Colonic mucosa (tissue), 4 donors: ENCODE measurements at places on chromosomes 6 and 20.

DNA sequence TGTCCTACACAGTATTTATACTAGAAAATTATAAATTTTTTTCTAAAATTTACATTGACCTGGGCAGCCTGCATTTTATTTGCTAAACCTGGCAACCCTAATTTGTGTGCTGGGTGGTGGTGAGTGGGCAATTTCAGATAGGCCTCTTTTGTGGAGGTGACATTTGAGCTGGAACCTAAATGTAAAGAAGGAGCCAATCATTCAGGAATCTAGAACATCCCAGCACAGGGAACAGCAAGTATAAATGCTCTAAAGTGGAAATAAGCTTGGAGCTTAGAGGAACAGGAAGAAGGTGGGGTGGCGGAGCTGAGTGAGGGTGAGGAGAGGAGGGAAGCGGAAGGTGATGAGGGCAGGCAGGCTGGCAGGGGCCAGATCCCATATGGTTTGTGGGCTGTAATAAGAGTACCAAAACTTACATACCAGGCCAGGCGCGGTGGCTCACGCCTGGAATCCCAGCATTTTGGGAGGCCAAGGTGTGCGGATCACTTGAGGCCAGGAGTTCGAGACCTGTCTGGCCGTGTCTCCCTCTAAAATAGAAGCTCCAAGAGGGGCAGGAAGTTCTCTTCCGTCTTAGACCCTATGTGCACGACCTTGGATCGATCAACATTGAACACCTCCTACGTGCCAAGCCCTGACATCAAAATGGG lies 549 bp upstream of the CSE1L start:
- DNase-seq = peak; percentile 36

DNA sequence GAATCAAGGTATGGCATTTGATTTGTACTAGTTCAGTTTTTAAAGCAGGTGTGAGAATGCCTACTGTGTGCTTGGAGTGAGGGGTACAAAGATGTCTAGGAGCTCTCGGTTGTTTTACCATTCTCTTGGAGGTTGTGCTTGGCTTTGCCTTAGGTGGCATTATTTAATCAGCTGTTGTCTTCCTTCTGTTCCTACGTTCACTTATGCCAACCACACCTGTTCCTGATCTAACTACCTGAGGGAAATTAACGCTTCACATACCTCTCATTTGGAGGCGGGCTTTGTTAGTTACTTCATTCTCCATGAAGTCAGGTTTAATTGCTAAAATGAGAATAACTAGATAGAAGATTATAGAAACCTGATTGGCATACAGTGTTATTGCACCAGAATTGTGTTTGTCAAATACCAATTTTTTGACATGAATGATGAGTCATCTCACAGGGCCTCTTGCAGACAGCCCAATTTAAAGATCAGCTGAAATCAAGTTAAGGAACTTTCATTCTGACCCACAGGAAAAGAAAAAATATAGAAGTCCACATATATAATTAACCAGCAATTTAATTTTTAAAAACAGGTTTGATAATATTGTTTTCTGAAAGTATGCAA lies 24.8 kb upstream of the PBOV1 start:
- no peak for DNase-seq

- peak; percentile 32 for DNase-seq
Observed at GRCh38 chr6:107491138-107491609, 1.3 kb downstream of the SOBP start.

GRCh38 chr6:44077214-44077946 lies 49.9 kb downstream of the MRPL14 start:
- no peak for DNase-seq

DNA sequence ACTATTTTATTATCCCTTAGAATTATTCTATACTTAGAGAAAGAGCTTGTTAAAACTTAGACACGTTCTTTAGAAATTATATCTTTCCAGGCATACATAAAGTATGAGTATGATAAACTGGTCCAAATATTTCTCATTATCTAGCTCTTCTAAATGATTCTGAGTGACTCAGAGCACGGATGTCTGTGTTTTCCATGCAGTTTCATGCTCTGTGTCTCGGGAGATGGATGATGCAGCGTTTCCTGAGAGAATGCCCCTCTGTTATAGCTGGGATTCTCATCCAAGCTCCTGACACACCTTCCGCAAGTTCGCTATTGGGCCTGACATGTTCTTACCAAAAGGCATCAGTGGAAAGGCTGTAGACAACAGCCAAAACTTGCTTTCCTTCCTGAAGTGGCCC lies 19.3 kb downstream of the SIRT5 start:
- no peak for DNase-seq

GRCh38 chr6:154689493-154690255 lies 43.5 kb upstream of the SCAF8 start:
- DNase-seq = no peak

DNA sequence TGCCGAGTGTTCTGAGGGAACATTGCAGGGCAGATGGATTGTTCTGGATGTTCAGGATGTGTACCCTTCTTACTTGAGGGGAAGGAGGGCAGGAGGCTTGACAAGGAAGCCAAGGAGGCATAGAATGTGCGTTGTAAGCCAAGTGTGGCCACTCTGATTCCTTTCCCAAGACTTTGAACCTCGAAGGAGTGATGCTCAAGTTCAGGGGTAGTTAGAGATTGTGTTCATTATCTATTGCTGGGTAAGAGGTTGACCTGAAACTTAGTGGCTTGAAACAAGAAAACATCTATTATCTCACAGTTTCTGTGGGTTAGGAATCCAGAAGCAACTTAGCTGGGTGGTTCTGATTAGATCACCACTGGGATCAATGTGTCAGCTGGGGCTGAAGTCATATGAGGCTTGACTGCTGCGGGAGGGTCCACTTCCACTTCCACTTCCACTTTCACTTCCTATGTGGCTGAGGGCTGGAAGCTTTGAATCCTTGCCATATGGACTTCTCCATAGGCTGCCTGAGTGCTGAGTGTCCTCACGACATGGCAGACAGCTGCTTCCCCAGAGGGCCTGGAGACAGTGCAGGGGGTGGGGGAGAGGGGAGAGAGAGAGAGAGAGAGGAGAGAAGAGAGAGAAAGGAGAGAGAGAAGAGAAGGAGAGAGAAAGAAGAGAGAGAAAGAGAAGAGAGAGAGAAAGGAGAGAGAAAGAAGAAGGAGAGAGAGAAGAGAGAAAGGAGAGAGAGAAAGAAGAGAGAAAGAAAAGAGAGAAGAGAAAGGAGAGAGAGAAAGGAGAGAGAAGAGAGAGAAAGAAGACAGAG lies 6.9 kb upstream of the CD40 start:
- DNase-seq = peak; percentile 24

DNA sequence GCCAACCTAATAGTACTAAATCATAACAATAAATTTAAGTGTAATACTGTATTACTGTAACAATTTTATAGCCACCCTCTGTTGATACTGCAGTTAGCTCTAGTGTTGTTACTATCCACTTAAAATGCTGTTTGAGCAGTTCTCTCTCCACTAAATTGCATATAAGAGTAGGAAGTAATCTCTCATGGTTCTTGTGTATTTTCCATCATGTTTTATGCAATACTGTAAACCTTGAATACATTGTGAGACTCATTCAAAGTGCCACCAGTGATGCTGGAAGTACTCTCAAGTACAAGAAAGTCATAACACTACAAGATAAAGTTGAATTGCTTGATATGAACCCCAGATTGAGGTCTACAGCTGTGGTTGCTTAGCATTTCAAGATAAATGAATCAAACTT lies 65.5 kb downstream of the WASF1 start:
- DNase-seq = no peak

DNA sequence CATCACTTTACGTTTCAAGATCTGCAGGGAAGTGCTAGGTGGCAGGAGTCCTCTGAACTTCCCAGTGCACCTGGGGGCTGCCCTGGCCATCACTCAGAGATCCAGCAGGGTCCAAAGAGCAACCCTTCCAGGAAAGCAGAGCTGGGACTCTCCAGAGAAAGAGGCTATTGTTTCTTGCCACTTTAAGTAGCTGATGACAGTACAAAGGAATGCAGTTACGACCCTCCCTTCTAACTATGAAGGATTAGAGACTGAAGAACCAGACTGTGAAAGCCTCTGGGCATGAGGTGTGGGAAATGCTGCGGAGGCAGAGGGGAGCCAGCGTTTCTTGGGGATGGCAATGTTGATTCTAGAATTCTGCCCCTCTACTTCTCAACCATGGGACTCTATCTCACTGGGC lies 189.1 kb upstream of the SUPT3H start:
- no peak for DNase-seq

- DNase-seq = peak; percentile 67
Observed at GRCh38 chr20:53157443-53158408, 185.6 kb downstream of the TSHZ2 start.

DNA sequence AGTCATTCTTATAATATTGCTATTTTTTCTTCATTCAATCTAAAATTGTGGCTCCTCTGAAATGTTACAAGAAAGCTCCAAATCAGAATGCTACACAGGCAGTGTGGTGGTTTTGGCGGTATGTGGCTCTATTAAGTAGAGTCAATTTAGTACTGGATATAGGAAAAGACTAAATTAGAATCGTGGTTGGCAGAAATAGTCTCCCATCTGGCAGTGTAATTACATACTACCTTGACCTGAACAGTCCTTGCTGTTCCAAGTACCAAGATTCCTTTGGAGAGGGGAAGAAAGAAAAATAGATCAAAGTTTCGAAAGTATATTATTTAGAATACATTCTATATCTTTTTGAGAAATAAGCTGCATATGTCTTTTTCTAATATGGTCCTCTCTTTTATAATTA lies 78.2 kb downstream of the C6orf118 start:
- DNase-seq = no peak

GRCh38 chr6:86856937-86857563 lies 80.3 kb upstream of the HTR1E start:
- DNase-seq = peak; percentile 30

DNA sequence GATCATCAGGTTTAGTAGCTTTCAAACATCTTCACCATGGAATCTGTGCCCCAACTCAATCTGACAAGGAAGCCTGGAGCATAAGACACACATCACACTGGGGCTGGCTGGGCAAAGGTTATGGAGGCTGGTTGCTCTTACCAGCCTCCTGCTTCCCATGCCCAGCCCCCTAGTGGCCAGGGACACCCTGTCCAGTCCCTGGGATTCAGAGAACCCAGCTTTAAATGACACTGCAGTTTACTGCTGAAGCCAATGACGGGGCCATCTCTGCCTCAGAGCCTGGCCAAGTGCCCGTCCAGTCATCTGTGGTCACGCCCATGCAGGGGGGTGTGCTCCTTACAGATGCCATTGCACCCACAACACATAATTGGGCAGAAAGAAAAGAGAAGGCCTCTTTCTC lies 272.9 kb downstream of the SMOC2 start:
- DNase-seq = peak; percentile 71

GRCh38 chr6:4970739-4971395 lies 33.0 kb downstream of the RPP40 start:
- no peak for DNase-seq

DNA sequence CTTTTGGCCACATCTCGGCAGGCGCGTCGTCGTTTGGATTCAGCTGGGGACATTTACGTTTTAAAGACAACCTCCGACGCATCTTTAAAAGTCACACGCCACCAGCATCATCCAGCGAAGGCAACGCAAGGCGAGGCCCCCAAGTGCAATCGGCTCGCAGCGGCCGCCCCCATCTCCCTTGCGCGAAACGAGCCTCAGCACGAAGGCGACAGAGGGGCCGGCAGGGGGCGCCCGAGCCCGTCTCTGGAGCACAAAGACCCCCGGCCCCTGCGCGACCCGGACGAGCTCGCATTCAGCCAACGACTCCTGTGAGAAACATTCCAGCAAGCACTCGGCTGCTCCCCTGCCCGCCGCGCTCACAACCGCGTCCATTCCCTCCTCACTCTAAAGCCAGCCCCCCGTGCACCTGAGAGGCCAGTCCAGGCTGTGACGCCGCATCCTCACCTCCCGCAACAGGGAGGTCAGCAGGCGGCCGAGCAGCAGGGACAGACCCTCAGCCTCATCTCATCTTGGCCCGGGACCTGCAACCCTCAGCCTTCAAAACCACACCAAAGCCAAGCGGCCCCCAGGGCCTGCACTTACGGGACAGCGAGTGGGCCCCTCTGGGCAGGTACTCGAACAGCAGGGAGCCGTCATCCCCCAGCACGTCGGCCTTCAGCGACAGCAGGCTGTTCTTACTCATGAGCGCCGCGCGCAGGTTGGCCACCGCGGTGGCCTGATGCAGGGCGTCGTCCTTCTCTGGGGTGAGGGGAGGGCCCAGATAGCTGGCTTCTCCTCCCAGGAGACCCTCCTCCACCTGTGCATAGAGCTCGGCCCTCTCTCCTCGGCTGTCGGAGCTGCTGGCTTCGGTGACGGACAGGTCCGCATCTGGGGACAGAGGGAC lies 35.8 kb downstream of the SLC2A4RG start:
- no peak for DNase-seq

DNA sequence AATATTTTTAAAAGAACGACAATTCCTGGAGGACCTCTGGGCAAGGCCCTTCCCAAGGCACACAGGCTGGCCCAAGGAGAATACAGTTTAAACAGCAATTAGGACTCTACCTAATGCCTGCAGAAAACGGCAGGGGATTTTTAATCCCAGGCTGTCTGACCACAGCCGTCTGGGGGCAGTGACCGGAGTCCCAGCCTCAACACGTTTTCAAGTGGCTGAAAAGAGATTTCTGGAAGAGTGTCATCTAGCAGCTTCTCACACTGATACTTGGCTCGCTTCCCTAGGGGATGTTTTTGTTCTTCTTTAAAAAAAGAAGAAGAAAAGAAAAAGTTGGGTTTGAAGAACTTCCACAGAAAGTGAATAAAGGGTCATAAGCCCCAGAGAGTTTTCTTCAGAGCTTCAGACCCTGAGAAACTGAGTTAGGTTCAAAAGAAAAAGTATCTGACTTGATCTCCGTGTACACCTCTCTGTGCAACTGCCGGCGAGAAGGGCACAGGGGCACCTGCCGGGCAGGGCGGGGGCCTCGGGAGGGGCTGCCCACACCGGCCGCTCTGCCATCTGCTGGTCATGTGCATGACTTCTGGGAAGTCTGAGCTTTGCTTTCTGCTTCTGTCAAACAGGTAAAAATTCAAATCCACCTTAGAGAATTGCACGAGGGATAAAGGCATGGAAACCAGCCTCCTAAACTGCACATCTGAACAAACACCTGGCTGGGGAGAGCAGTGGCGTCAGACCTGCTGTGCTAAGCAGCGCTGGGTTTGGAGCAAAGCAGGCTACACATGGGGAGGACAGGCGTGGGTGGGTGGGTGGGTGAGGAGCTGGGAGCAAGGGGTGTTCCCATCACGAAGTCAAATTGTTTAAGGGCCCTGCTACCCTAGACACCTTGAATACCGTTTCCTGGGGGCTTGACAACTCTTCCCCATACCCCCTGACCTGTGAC lies 33.0 kb downstream of the RRBP1 start:
- peak; percentile 58 for DNase-seq

GRCh38 chr20:59813948-59814839 lies 119.2 kb downstream of the SYCP2 start:
- no peak for DNase-seq

DNA sequence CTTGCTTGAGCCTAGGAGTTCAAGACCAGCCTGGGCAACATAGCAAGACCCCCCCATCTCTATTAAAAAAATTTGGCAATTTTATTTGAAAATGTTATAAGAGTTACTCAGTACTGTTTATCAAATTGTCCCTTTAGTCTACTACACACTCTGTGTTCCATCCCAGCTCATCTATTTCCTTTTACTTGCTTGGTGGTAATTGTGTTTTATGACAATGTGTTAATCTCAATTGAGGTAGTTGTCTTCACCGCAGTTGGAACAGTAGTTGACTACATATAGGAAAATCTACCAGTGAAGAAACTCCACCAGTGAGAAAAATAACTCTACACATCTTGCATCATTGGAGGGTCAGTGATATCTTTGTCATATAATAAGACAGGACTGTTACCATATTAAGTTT lies 8.0 kb downstream of the NCOA3 start:
- no peak for DNase-seq

- DNase-seq = no peak
Observed at GRCh38 chr20:50145566-50145965, 8.0 kb downstream of the PEDS1 start.

- no peak for DNase-seq
Observed at GRCh38 chr6:24231438-24231977, 105.5 kb downstream of the NRSN1 start.
